ENCODE measurements at places on chromosomes 7 and 10. TPM values are rescaled to one million over a fixed set of nuclear protein-coding genes. Genes with fewer than 3 reads are reported as not detected.

The LRRD1 gene
- not detected for total RNA-seq

The OR13A1 gene
- total RNA-seq, result not detected

The FAM107B gene
- 89.9 TPM for total RNA-seq

The ZNF394 gene
- 46.6 TPM for total RNA-seq

The CCL26 gene
- not detected for total RNA-seq

The LEP gene
- not detected for total RNA-seq

The ETV1 gene
- 6.5 TPM for total RNA-seq

The UTF1 gene
- not detected for total RNA-seq

The SPDYE9 gene
- not detected for total RNA-seq

The MRPS33 gene
- 33.5 TPM for total RNA-seq

The KCNMA1 gene
- not detected for total RNA-seq

The ACSM6 gene
- not detected for total RNA-seq

The CLEC2L gene
- not detected for total RNA-seq

The CELF2 gene
- total RNA-seq, result 15.6 TPM

The HUS1 gene
- total RNA-seq, result 41.6 TPM

The DHX32 gene
- 49.4 TPM for total RNA-seq

All from mammary microvascular endothelial cell (primary cell).